Metanephros (tissue), 2 donors: ENCODE measurements at places on chromosomes 2 and 18. TPM values are rescaled to one million over a fixed set of nuclear protein-coding genes. Genes with fewer than 3 reads are reported as not detected.

Gene CERKL
- total RNA-seq, result 4.5 TPM

Gene SLC4A5
- 8.4 TPM for total RNA-seq

Gene ANXA4
- 65.8 TPM for total RNA-seq

Gene NMUR1
- total RNA-seq, result 1.3 TPM

Gene PHLPP1
- 20.7 TPM for total RNA-seq

Gene DPP10
- total RNA-seq, result 4.7 TPM

Gene PXDN
- total RNA-seq, result 210 TPM

Gene CEP76
- 13.6 TPM for total RNA-seq

Gene CNNM4
- 12.1 TPM for total RNA-seq

Gene QPCT
- total RNA-seq, result 12.2 TPM

Gene ACTG2
- total RNA-seq, result 2.6 TPM

Gene C2orf66
- total RNA-seq, result not detected

Gene CDH2
- total RNA-seq, result 37.9 TPM

Gene CAVIN2
- 51.9 TPM for total RNA-seq

Gene KCNG2
- total RNA-seq, result 1.4 TPM

Gene CRYGD
- total RNA-seq, result not detected

Gene GKN2
- 0.53 TPM for total RNA-seq

Gene CABYR
- 5.1 TPM for total RNA-seq
